ENCODE measurements at places on chromosomes 13 and 19. TPM values are rescaled to one million over a fixed set of nuclear protein-coding genes. Genes with fewer than 3 reads are reported as not detected.

- no peak for DNase-seq
These were observed 76.8 kb upstream of the PCDH8 start for GRCh38 chr13:52925251-52925650.

ZIC5 gene
- 0.03 TPM for total RNA-seq

LILRB1 gene
- 11.4 TPM for total RNA-seq

DNA sequence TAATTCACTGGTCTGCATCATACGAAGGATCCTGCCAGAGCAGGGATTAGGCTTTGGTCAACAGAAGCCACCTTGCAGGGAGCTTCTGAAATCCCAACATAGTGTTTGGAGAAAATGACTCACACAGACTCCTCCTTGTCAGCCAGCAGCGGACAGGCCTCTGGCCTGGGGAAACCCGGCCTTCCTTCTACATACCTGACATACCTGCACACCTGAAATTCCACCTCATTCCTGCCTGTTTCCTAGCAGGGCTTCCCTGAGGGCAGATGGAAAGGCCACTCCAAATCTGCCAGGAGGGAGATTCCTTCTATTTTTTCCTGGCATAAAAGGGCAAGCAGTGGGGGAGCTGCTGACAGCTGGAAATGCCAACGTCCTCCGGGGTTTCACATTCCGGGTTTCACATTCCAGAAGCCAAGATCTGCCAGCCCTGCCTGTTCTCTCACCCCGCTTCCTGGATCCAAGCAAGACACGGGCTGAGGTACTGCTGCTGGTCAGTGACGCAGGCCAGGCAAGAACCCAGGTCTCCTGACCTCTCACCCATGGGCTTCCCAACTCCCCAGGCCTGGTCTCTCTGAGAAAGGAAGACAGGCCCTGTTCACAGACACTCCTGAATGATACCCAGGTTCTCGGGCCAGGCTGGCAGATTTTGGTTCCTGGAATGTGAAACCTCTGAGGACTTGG lies 18.2 kb upstream of the IGFL1 start:
- DNase-seq = peak; percentile 54

NPAS1 gene
- 0.40 TPM for total RNA-seq

GRCh38 chr13:44703371-44703770 lies 127.2 kb upstream of the TSC22D1 start:
- DNase-seq = no peak

CGB2 gene
- total RNA-seq = not detected

DNA sequence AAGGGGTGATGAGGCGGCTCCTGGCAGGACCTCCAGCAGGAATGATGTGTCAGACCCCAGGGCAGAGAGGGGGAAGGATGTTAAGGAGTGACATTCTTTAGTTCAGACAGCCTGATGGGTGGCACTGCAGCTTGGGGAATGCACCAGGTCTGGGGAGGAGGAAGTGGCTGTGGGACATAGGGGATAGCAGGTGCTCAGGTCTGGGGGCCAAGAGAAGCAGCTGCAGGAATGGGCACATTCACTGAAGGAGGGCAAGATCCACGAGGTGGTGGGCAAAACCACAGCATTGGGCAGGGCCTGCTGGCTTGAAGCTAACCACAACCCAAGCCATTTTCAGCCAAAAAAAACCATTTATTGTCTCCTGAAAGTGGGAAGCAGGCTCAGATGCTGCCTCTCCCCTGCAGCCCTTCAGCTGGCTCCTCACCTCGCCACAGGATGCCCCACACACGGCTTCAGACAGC lies 26.5 kb downstream of the COMP start:
- no peak for DNase-seq

DNA sequence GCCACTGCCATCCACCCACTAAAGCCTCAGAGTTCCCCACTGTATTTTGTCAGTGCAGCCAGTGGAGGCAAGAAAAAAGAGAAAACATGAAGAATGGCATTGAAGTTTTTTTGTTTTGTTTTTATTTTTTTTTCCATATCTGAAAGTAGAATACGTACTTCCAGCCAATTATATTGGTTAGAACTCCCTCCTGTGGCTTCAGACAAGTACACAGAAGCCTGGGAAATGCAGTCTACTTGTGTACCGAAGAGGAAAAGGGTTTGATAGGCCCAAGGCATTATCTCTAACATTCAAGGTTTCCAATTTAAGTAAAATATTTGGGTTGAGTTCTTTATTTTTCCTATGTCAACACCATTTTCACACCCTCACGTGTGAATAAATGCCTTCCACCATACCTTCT lies 696.2 kb upstream of the GPC6 start:
- DNase-seq = no peak

- DNase-seq = no peak
These were observed 13.6 kb downstream of the CSNK1A1L start for GRCh38 chr13:37091835-37092234.

GRCh38 chr13:36029166-36029565 lies 102.0 kb downstream of the DCLK1 start:
- DNase-seq = no peak

- DNase-seq = no peak
These were observed 16.0 kb upstream of the MRI1 start for GRCh38 chr19:13748169-13748828.

MEF2B gene
- 4.3 TPM for total RNA-seq

- DNase-seq = no peak
These were observed 718.5 kb downstream of the UQCRFS1 start for GRCh38 chr19:28494461-28494860.

DNA sequence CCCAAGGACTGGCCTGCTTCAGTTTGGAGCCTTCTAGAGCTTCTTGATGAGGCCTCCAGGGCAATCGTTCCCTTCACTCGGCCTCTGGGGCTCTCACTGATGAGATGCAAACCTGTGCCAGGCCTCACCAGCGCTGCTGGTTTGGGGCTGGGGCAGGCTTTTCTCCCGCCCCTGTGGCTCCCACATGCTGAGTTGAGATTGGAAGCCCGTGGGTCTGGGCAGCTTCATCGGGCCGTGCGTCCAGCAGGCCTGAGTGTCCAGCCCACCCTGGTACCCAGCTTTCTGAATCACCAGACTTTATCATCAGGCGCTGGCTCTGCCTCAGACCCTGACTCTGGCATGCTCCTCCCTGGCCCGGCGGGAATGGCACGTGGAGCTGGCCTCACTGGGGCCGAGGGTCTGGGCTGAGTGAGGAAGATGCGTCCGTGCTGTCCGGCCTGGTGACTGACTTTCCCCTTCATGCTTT lies 4.3 kb downstream of the CALM3 start:
- DNase-seq = no peak

- no peak for DNase-seq
These were observed 132.8 kb upstream of the SPRY2 start for GRCh38 chr13:80473695-80474094.

GRCh38 chr13:20390526-20391175 lies 135.0 kb downstream of the CRYL1 start:
- DNase-seq = no peak

DNA sequence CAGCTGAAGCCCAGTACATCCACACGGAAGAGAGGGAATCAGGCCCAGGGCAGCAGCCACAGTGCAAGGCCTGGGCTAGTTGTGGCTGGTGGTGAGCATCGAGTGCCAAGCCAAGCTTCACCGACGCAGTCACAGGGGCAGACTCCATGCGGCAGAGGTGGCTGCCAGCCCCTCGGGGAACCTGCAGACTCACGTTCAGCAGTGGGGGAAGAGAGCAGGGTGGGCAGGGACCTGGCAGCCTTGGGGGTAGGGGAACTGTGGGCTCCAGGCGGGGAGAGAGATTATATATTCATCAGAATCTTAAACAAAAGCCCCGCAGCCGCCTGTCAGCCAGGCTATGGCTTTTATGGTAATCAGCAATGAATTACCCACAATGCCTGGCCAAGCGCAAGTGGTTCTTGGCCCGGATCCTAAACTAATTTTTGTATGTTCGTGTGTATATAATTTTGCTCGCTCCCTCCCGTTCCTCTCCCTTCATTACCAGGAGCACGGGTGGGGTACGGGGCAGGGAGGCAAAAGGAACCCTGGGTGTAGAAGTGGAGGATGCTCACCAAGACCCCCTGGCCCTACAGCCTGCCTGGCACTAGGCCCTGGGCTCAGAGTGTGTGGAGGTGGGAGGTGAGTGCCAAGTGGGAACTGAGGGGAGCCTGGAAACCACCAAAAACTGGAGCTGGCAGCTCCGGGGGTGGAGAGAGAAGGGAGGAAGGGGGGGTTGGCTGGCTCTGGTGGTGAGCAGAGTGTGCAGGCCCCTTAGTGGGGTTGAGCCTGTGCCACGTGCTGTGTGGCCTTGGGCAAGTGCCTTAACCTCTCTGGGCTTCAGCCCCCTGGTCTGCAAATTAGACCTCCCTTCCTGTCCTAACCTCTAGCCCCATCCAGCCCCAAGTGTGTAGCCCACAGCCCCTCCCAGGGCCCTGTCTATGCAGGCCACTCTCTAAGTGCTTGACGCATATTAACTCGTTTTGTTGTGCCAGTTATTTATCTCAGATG lies 31.9 kb downstream of the PTPRS start:
- peak; percentile 33 for DNase-seq

DNA sequence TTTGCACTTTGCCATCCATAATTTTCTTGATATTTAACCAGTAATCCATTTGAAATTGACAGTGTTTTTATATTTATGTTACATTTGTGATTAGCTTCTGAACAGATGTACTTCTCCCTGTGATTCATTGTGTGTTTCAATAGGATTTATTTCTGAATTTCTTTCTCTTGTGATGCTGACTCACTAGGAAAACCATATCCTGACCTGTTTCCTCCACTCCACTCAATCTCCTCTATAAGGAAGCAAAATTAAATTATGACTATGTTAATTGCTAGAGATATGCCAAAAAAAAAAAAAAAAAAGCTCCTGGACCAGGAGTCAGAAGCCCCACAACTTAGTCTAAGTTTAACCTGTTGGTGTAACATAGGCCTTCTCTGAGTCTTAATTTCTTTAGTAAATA lies 614.6 kb upstream of the SPRY2 start:
- DNase-seq = no peak

DNA sequence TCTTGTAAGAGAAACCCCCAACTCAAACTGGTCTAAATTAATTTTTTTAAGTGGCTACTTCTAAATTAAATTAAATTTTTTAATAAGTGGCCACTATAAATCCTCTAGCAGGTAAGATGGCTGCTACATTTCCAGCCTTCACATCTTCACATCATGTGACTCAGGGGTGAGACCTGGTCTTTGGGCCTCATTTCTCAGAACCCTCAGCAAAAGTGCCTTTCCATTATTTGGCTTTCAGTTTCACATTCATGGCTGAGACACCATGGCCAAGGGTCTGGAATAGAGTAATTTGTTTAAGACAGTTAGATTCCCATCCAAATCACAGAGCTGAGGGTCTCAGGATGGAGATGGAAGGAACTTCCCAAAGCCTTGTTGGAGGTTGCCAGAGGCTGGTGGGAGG lies 47.5 kb downstream of the DCT start:
- DNase-seq = no peak

PINLYP gene
- 13.3 TPM for total RNA-seq

DNA sequence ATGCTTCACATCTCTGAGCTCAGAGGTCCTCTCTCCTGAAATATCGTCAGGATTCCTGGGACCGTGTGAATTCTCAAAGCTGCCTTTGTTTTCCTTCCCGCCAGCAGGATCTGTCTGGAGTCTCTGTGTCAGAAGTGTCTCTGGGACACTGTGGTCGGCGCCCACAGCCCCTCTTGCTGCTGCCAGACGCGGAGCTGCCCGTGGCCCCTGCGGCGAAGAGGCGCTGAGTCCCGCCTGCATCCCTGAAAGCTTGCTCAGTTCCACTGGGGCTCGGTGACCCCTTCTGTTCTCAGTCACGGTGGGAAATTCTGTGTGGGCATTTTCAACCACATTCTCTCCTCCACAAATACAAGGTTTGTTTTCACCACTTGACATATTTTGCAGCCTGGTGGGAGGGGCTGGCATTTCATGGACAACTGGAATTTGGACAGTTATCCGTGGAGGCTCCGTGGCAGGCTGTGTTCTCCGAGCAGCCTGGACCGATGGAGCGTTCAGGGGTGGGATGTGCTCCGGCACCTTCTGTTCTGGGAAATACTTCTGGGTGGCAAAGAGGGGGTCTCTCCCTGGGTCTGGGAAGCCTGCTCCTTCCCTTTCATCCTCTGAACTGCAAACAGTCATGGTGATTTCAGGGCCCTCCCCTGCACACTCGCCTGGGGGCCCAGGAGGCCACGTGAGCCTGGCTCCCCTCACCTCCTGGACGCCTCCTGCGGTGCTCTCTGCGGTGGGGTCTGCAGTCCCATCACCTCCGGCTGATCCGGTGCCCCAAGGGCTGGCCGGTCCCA lies 42.6 kb upstream of the GRTP1 start:
- DNase-seq = no peak

DNA sequence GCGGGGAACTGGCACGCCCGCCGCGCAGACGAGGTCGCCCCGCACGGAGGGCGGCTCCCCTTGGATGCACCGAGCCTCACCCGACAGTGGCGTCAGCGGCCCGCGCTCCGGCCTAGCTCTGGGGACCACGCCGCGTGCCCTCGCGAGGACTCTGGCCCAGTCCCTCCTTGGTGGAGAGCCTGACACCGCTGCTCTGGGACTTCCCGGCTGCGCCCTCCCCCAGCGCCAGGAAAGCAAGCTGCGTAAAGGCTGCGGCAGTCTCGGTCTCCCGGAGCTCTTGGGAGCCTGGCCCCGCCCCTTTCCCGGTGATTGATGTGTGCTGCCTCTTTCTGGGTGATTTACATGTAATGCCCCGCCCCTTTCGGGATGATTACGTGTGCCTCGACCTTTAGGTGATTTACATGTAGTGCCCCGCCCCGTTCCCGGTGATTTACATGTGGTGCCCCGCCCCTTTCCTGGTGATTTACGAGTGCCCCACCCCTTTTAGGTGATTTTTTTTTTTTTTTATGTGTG lies at the start of gene LENG9:
LENG9 (minus strand) TSS at position 248 of the 513 bp plus-strand sequence. CDS start 252 bp downstream, outside the sequence.
- peak; percentile 99 for DNase-seq

- DNase-seq = peak; percentile 26
These were observed 13.4 kb upstream of the SIGLEC12 start for GRCh38 chr19:51514866-51515481.

DNA sequence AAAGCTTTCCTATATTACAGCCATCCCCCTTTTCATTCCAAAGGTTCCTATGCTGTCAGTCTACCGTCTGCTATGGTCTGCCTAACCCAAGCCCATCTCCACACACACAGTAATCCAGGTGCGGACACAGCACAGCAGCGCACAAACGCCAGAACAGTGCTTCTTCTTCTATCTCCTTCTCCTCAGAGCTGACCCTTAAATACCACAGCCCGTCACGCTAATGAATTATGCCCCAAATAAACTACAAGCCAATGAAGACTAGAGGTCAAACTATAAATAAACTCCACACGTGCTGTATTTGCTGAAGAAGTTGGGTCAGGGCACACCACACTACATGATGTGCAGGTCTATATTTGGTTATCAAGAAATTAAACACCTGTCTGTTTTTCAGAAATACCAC lies 71.8 kb downstream of the TBC1D4 start:
- DNase-seq = no peak

GRCh38 chr13:114119196-114119595 lies 13.2 kb downstream of the RASA3 start:
- no peak for DNase-seq

DNA sequence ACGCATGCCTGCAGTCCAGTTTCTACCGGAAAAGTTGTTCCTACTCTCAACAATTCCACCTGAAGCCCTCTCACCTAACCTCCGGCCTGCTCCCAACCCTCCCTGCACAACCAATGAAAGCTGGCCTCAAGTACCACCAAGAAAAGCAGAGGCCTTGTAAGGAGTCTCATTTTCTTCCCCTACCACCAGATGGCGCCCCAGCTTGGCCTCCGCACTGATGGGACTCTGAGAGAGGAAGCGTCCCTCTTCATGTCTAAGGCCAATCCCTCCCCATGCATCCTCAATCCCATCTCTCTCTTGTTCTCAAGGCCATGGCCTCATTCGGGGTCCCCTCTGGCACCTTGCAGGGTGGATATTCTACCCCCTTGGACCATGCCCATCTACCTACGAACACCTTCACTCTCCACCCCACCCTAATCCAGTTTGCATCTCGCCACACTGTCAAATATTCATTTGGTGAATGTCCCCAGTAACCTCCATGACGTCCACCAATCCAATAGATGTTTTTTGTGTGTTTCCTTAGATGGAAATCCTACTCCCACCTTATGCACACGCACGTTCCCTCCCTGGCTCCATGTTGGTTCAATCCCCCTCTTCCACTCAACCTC lies 412.8 kb downstream of the ZNF536 start:
- DNase-seq = peak; percentile 51

All from mucosa of gallbladder (tissue), 1 donor.